ENCODE measurements at places on chromosomes 6 and 20.

DNA sequence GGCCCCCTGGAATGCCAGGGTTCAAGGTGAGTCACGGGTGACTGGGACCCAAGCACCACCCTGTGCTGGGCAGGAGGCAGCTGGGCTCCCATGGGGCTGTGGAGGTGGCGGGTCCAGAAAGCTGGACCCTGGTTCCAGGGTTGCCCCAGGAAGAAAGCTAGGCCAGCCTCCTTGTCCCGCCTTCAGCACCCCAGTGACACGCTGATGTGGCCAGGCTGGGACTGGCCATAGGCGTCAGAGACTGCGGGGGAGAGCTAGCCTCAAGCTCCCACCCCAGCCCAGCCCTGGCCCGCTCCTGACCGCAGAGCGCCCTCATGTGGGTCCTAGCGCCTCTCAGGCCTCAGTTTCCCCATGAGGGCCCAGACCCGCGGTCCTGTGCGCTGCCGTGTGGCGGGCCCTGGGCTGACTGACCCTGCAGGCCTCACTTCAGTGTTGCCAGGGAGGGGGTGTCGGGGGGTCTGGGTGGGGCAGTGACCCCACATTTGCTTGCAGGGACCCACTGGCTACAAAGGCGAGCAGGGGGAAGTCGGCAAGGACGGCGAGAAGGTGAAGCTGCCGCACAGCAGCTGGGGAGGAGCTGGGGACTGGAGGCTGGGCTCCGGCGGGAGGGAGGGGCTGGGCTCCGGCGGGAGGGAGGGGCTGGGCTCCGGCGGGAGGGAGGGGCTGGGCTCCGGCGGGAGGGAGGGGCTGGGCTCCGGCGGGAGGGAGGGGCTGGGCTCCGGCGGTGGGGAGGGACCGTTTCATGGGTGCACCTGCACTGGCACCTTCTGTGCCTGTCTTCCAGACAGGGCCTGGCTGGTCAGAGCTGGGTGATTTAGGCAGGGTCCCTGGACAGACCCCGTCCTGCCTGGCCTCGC, 7.9 kb downstream of the COL9A3 start:
- DNase-seq, result peak; percentile 48

DNA sequence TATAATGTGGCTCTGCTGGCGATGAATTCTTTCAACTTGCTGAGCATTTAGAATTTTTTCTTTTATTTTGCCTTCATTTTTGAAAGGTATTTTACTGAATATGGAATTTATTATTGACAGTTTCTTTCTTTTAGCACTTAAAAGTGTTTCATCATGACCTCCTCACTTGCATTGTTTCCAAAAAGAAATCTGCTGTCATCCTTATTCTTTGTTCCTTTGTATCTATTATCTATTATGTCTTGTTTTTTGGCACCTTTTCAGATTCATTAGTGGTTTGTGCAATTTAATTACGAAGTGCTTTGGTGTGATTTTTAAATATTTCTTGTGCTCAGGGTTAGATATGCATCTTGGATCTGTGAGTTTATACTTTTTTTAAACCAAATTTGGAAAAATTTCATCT, 26.0 kb upstream of the SLC22A2 start:
- DNase-seq, result no peak

DNA sequence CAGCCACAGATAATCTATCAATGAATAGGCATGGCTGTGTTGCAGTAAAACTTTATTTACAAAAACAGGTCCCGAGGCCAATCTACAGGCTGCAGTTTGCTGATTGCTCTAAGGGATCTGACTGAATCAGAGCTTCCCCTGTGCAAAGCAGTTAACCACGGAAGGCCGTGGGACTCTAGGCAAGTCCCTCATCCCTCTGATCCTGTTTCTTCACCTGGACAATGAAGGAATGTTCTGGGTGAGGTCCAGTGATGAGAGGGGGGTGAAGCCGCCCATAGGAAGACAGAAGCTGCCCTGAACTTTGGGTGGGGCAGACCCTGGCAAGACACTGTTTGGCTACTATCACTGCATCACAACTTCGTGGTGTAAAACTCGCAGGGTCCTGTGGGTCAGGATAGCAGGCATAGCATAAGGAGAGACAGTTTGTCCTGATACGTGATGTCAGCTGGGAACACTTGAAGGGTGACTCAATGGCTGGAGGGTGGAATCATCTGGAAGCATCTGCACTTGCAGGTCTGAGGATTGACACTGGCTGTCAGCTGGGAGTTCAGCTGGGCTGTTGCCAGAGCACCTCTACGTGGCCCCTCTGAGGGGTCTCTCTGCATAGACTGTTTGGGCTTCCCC, 33.3 kb upstream of the TGM2 start:
- no peak for DNase-seq

DNA sequence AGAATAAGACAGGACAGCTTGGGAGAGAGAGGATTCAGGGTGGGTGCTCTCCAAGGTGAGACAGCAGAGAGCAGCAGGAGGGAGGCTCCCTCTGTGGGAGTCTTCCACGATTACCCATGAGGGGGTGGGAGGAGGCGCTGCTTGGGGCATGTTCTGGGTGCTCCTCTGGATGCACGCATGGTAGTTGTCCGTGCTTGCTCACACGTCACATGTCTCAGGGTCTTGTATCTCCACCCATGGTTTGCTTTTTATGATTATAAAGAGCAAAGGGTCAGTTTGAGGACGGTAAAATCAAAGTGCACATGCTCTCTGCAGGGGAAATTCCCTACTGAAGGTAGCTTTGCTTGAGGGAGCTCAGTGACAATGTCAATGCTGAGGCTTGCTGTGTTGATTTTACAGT, 338.4 kb downstream of the THBS2 start:
- DNase-seq, result no peak

DNA sequence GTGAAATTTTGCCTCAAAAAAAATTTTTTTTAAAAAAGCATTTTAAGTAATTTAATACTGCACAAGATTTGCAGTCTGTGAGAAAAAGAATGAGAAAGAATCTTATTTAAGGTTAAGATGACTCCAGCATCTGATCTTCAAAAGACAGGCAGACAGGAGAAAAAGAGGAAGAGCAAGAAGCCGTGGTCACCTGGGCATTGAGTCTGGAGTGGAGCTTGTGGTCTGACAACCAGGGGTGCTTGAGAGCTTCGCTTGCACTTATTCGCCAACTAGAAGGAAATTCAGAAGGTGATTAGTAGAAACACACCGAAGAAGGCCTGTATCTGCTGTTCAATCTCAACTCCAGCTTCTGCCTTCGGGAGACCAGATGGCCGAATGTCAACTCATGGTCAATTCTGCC, 75.9 kb downstream of the MYLK4 start:
- no peak for DNase-seq

- no peak for DNase-seq
Measured at GRCh38 chr20:18906046-18906445, 92.5 kb downstream of the SCP2D1 start.

- no peak for DNase-seq
Measured at GRCh38 chr6:127200114-127200513, 66.5 kb upstream of the RNF146 start.

GRCh38 chr20:56773749-56774148, 144.6 kb downstream of the TFAP2C start:
- DNase-seq, result no peak

DNA sequence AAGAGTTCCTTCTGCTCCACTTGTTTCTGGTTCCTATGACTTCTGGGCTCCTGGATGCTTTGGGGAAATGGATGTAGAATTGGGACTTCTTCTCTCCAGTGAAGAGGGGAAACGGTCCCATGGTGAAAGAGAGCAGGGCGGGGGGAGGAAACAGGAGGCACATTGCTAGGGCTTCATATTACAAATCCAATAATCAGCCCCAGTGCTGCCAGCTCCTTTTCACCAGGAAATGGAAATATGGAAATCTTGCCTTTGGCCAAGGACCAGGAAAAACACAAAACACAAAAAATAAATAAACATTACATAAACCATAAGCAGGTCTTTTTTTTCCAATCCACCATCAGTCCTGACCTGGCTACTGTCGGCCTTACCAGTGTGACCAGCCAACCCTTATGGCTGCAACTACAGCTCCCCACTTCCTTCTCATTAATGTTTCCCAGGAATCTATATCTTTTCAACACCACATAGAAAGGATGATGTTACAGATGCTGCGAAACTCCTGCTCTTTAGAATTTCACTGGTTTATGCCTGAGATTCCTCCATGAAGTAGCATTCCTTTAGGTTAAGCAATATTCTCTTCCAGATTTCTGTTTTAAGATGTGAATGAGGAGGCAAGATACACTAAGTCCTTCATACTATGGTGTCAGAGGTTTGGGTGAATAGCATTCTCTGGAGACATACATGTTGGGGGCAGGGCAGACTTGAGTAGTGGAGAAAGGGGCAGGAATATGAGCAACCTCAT, 2.0 kb downstream of the PI3 start:
- DNase-seq, result no peak

All from T-cell (primary cell).